H1 (cell line): ENCODE measurements at places on chromosomes 5 and 9. TPM values are rescaled to one million over a fixed set of nuclear protein-coding genes. Genes with fewer than 3 reads are reported as not detected.

FAXDC2 gene
- 5.9 and 8.1 TPM in 2 replicates for polyA plus RNA-seq

- DNase-seq = no peak
Observed at GRCh38 chr9:88835038-88835466, 156.2 kb upstream of the S1PR3 start.

TAF11L10 gene
- polyA plus RNA-seq = not detected in 2 replicates

DNA sequence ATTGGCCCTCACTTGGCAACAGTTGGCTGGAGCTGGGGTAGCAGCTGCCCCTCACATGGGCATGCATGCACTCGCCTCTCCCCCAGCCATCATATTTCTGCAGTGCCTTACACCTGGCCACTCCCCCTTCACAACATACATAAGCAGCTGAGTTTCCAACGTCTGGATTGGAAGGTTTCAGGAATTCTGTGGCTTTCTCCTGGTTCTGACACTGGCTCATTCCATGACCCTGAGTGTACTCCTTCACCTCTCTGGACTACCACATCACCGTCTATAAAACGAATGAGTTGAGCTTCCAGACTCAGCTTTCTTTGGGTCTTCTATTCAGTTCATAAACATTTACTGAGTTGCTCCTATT, 84.3 kb downstream of the GALNT10 start:
- no peak for DNase-seq

DNA sequence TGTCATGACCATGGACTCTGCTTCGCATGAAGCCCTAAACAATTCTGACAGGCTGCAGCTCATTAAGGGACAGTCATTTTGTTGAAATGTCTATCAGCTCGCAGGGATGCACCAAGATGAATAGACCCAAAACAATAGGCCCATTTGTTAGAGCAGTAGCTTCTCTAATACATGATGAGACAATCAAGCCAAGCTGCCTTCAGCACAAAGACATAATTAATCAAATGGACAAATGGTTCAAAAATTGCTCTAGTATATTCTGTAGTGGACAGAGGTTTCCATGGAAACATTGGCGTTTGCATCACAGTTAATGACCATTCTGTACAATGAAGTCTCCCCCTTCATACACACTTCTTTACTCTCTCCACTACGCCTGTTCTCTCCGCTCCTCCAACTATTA, 274.6 kb downstream of the ANXA1 start:
- no peak for DNase-seq

GRCh38 chr5:135141303-135142268, 107.6 kb upstream of the PITX1 start:
- DNase-seq = no peak

DNA sequence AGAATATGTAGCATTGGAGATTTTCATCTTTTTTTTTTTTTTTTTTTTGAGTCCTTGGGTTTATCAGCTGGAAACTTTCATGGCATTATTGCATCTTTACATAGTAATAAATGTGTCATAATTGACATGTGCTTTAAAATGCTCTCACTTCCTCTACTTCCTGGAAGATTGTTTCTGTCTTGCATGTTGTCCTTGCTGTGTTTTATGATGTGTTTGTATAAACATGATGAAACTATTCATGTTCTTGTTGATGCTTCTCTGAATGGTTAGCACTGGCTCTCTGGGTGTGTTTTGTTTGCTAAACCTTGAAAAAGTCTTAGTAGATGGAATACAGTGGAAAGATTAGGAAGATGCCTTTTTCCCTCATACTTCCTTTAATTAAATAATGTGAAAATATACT, 87.9 kb downstream of the IQGAP2 start:
- no peak for DNase-seq

PCDHB3 gene
- polyA plus RNA-seq = 1.6 and 1.8 TPM in 2 replicates

DNA sequence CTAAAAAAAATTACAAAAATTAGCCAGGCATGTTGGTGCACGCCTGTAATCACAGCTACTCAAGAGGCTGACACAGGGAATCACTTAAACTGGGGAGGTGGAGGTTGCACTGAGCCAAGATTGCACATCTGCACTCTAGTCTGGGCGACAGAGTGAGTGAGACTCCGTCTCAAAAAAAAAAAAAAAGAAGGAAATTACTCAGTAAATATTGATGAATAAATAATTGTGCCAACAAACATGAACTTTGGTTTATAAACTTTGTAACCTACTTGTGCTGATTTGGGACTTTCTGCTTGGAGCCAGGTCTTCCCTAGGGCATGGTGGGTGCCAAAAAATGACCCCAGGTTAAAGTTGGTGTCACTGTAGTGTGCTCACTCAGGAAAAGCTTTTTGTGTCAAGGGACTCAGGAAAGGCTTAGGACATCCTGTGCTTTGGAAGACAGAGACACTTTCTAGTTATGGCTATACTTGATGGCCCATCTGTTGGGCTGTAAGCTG, 19.0 kb downstream of the ABLIM3 start:
- no peak for DNase-seq

GRCh38 chr9:98002808-98003207, 19.7 kb downstream of the ANP32B start:
- DNase-seq = no peak

NMUR2 gene
- polyA plus RNA-seq = 0.11 and 0.17 TPM in 2 replicates

PKD2L2 gene
- not detected in 2 replicates for polyA plus RNA-seq

DNA sequence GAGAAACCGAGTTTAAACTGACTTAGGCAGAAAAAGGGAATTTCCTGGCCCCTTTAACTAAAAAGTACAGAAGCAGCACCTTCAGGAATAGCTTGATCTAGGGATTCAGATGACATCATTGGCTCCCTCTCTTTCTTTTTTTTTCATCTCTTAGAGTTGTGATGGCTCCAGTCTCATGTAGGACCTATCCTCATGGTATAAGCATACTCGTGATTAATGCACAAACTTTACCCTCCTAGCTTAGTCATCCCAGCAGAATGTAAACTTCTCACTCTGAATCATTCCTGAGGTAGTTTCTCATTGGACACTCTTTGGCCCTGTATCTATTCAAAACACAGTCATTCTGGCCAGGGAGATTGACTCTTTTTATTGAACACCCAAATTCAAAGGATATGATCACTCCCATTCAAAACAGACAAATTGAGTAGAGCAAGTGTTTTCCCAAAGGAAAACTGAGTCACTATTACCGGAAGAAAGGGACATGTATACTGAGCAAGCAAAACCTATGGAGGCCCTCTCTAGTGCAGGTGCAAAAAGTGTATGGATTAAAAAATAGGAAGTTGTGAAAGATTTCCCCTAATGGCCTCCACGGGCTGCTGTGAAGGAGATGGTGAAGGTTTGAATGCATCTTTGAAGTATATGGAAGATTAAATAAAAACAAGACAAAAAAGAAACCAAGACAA, 27.6 kb upstream of the SMIM23 start:
- DNase-seq = no peak

GABRA1 gene
- 1.6 and 4.7 TPM in 2 replicates for polyA plus RNA-seq

AGXT2 gene
- polyA plus RNA-seq = not detected in 2 replicates

DNA sequence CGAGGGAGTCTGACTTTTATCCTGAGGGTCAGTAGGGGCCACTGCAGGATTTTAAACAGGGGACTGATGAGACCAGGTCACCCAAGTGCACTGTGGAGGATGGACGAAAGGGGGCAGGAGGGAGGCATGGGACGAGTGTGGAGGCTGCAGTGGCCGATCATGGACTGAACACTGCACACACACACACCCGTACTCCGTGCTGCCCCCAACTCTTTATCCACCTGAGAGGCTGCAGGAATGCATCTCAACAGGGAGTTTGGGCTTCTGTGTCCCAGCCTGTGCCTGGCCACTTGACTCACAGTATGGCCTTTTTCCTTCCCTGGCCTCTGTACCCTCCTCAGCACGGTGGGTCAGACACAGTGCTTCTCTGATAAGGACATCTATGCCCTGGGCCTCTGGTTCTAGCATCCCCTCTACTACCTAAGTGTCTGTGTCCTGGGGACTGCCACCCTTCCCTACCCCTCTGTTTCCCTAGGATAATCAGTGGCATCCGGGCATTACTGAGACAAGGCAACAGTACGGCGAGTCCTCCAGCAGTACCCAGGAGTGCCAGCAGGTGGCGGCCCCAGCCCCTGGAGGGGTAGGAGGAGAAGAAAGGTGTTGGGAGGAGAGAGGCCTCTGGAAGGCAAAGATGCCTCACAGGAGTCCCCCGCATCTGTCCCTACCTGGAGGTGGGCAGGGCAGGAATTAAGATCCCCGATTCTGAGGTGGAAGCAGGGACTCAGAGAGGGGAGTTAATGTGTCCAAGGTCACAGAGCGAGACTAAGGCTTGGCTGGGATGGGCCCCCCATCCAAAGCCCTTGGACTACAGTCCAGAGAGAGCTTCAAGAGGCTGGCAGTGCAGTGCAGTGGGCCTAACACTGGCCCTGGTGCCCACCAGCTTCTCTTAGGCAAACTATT, 5.1 kb upstream of the CDX1 start:
- DNase-seq = peak; percentile 100

FBLL1 gene
- polyA plus RNA-seq = 30.9 and 38.1 TPM in 2 replicates

- no peak for DNase-seq
Observed at GRCh38 chr5:159854916-159855315, 61.4 kb upstream of the ADRA1B start.

FAM78A gene
- 3.1 and 4.1 TPM in 2 replicates for polyA plus RNA-seq

DNA sequence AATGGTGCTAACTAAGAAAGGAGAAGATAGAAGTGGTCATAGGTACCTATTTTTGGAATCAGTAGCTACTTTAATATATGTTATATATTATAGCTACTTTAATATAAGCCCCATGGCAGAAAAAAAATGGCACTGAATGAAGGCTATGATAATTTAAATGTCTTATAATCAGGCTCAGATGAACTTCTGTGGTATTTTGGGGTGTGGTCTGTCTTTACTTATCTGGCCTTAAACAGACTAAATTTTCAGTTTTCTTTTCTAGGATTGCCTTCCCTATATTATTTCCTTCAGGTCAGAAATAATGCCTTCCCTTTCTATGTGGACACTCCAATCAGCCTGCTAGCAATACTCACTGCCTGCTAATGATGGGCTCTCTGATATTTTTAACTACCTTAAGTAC, 292.3 kb downstream of the SLF1 start:
- DNase-seq = no peak

DNA sequence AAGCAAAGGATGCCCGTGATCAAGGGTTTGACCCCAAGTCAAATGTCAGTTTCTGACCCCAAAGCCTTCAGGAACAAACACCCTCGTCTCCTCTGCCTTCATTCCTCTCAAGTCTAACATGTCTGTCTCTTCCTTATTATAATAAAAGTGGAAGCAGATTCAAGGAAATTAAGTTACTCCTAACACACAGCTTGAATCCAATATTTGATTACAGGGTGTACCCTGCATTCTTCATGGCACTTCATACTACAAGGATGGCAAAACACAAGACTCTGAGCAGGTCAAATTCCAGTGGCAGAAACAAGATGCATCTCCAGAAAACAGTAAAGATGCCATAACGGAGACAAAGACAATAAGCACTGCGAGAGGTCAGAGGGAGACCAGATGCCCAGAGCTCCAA, 119.2 kb upstream of the FAM120A start:
- DNase-seq = no peak

GRCh38 chr9:68981789-68982188, 32.1 kb downstream of the PRKACG start:
- no peak for DNase-seq

DNA sequence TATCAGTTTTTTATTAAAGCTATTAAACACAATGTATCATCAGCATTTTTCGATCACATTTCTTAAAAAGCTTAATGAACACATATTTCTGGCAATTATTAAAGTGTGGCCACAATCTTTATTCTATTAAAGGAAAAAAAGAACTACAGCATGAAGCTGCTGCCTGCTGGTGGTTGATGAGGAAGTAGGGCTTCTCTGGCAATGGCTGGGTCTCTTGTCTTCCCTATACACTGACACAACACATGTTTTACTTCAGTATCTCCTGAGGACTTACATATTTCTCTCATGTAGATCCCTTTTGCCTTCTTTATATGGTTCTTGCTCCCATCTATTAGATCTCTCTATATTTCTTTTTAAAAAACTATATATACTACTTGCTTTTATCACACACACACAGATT, 590.7 kb downstream of the RAB3C start:
- DNase-seq = no peak

- DNase-seq = no peak
Observed at GRCh38 chr9:124849801-124850200, 3.5 kb upstream of the WDR38 start.

- DNase-seq = no peak
Observed at GRCh38 chr9:21585756-21586752, 103.9 kb upstream of the IFNE start.

DNA sequence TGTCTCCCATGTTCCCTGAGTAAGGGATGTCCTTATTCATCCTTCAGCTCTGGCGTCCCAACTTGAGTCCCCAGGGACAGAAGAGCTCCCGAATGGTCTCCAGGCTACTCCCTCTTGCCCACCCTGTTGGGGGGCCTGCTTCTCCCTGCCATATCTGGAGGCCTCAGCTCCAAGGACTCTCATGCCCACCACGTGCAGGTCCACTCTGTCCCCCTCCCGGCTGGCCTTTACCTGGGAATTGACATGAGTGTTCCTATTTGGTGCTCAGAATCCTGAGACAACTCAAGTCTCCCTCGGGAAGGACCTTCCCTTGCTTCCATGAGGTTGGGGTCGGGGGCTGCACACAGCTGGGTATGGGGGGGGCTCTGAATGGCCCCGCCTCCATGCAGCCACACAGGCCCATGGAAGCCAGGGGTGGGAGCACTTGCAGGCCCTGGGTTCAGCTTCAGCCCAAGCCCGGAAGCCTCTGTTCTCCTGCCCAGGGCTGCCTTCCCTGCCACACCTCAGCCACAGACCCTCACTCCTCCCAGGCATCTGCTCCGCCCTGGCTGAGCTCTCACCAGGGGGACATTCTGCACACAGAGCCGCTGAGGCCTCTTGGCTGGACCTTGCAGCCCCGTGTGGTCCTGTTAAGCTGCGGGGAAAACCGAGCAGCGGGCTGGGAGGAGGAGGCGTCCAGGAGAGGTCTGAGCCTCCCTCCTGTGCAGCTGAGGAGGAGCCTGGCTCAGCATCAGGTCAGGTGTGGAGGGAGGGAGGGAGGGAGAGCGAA, 121.9 kb downstream of the PHF2 start:
- DNase-seq = no peak

- DNase-seq = no peak
Observed at GRCh38 chr5:61586096-61587084, 254.3 kb downstream of the ZSWIM6 start.

- DNase-seq = peak; percentile 42
Observed at GRCh38 chr5:135602882-135603721, 24.3 kb upstream of the CXCL14 start.

GRCh38 chr9:79220251-79220650, 351.5 kb upstream of the TLE4 start:
- DNase-seq = no peak

DNA sequence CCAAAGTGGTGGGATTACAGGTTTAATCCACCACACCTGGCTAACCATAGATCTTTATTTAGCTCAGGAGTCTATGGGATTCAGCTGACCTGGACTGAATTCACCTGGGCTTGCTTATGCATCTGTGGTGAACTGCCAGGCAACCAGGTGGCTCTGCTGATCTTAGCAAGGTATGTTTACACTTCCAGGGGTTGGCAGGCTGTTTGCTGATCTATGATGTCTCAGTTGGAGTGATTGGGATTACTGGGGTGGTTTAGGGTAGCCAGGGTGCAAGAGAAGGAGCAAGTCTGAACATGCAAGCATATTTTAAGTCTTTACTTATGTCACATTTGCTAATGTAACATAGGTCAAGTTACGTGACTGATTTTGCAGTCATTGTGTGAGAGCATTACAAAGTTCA, 63.6 kb upstream of the JAK2 start:
- no peak for DNase-seq

WWC1 gene
- polyA plus RNA-seq = 16.4 and 19.5 TPM in 2 replicates
